Right hindlimb (tissue), 1 donor: ENCODE measurements at places on chromosomes 7 and 10.

DNA sequence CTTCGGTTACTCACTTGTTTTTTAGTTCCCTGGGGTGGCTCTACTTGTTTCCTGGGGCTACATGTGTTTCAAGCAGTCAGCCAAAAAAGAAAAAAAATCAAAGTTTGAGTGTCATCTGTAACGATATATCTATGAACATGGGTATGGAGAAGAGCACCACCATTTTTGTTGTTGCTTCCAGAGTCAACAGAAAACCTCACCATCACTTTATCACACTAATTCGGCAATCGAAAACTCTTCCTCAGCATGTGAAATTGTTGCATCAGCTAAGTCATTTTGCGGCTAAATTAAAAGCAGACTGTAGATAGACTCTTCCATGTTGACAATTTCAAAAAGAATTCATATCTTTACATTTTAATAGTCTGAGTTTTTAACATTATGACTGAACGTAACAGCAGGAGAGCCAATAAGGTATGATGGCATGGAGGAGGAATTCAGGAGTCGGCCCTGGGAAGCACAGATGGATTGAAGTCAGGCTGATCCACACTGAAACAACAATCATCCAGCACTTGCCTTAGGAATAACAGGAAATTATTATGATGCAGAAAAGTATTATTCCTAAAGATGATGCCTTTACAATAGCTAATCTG lies 455.7 kb upstream of the KLF6 start:
- no peak for DNase-seq

DNA sequence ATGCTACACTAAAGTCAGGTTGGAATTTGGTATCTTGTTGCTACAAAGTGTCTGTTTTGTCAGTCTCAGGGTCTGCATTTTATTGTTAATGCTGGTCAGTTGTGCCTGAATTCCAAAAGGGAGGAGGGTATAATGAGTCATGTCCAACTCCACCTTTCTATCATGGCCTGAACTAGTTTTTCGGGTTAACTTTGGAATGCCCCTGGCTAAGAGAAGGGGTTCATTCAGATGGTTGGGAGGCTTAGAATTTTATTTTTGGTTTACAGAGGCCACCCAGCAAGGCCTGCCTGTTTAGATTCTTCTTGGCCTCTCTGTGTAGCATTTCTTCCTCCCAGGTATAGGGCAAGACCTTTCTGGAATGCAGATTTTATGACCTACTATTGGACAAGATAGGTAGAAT lies 93.2 kb downstream of the SKIDA1 start:
- DNase-seq: no peak

GRCh38 chr7:131538071-131538812 lies 18.2 kb downstream of the PODXL start:
- DNase-seq: no peak

GRCh38 chr7:81198766-81199165 lies 279.9 kb upstream of the SEMA3C start:
- DNase-seq: no peak

DNA sequence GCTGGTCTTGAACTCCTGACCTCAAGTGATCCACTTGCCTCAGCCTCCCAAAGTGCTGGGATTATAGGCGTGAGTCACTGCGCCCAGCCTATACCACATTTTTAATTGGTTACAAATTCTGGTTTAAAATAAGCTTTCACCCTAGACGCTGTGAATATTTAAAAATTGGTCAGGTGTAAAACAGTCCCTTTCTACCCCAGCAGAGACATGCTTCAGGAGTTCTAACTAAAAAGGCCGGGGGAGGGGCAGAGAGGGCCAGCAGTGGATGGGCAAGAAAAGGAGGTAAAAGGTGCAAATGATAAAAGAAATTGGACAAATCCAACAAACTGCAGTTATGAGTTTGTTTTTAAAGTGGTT lies 70.0 kb downstream of the WAPL start:
- no peak for DNase-seq

DNA sequence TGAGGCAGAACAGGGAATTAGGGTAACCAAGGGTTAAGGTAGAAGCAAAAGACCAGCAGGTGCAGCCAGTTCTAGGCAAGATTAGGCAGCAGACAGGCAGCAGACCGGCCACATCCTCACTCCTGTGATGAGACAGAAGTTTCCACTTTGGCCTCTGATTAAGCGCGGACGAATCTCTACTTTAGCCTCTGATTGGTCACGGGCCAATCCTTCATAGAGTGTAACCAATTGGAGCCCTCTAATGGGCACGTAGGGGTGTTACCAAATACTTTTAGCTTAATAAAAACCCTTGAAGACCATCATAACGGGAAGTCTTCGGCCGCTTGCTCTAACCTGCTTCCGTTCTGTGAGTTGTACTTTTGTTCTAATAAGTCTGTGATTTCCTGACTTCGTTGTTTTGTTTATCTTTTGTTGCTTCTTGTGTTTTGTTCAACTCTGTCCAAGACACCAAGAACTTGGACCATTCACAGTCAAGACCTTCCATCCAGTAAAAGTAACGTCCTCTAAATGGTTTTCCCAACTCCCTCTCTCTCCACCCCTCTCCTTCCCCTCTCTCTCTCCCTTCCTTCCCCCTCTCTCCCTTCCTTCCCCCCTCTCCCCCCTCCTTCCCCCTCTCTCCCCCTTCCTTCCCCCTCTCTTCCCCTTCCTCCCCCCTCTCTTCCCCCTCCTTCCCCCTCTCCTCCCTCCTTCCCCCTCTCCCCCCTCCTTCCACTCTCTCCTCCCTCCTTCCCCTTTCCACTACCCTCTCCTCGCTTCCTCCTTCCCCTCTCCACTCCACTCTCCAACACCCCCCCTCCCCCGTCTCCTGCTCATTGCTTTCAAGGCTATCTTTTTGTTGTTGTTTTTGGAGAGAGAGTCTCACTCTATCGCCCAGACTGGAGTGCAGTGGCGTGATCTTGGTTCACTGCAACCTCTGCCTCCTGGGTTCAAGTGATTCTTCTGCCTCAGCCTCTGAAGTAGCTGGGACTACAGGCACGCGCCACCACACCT lies 13.2 kb upstream of the MALSU1 start:
- no peak for DNase-seq

DNA sequence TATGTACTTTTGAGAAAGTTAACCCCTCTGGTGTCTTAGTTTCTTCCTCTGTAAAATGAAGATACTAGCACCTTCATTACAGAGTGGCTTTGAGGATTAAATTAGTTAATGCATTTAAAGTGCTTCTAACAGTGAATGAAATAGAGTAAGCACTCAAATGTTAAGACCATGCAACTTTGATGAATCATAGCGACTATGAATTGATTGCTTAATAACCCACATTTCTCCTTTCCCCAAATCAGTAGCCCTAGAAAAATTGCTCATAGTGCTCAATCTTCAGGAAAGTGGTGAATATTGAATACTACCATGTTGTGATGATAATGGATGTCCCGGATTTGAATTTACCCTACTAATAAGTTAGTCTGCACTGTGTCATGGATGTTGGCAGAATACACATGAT lies 48.1 kb downstream of the CD36 start:
- DNase-seq: no peak

- no peak for DNase-seq
These were observed 128.5 kb upstream of the COL1A2 start for GRCh38 chr7:94266238-94266644.

- DNase-seq: peak; percentile 24
These were observed 804 bp downstream of the TMEM106B start for GRCh38 chr7:12211711-12212485.

GRCh38 chr10:130232166-130233034 lies 96.2 kb downstream of the GLRX3 start:
- no peak for DNase-seq

DNA sequence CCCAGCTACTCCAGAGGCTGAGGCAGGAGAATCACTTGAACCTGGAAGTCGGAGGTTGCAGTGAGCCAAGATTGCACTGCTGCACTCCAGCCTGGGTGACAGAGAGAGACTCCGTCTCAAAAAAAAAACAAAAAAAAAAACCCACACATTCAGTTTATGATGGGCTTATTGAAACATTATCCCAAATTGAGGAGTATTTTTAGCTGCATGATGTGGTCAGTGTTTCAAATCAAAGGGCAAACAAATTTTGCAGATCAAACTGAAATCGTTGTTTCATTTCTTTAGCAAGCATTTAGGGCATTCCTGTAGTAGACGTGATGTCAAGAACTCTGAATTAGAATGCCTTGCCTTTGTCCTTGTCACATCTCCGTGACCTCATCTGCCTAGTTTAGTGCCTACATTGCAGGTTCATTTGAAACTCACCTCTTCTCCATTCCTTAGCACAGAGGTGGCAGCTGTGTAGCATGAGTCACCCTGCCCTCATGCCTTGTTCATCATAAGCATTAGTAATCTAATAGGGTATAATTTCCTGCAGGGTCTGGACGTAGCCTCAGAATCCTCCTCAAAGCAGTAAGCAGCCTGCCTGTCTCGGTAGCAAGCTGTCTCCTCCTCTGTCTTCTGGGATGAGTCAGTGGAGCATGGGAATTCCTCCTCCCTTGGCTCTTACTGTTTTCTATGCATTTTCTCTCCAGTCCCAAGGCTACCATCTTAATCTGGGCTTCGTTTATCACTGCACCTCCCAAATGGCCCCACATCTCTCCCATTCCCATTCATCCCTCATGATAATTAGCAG lies 73.8 kb downstream of the CUL1 start:
- DNase-seq: no peak

DNA sequence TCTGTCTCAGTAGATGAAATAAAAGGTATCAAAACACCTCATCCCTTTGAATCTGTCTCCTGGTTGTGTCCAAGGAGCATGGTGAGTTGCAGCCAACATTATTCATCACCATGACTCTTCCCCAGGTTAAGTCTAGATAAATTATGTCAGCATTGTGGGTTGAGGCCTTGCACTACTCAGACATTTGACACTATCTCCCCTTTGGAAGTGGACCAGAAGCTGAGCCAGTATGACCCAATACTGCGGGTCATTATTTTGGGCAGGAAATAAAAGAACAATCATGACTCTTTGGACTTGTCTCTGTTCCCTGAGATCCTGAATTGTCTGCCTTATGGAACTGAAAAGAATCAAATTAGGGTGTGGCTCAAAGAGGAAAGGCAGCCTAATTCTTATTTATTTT lies 168.2 kb upstream of the FAM171A1 start:
- no peak for DNase-seq

GRCh38 chr7:159015454-159016410 lies 128.9 kb downstream of the VIPR2 start:
- DNase-seq: peak; percentile 45

- no peak for DNase-seq
These were observed 117.4 kb downstream of the TMEM178B start for GRCh38 chr7:141191277-141191676.

DNA sequence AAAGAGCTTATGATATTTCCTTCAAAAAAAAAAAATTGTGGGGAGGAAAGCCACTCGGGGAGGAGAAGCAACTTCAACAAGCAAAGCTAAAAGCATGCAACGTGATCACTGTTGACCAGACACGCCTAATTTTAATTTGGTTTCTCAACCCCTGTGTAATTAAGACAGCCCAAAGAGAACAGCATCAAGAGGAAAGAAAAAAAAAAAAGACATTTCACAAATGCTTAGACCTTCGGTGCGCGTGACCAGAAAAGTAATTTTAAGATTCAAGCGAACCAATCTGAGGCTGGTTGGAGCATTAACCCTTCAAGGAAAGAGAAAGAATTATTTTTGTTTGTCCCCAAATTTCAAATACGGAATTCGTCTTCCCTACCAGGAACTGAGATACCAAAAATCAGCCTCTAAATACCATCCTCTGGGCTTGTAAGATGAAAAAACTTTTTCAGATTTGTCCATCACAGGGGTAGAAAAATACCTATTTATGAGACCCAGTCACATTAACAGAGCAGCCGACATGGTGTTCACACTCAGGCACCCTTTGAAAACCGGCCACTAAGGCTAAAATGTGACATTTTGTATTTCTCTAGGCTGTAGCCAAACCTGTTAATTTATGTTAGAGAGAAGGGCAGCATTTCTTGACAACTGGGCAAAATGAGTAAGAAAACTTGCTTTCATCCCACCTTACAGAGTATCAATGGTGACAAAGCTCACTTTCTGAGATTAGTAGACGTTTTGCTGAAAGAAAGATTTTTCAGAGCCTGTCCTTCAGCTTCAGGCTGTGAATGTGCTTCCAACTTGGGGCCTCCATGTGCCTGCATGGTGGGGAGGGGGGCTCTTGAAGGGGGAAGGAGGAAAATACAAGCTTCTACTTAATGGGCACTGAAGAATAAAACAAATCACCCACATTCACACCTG lies 179.9 kb upstream of the KLF14 start:
- no peak for DNase-seq

DNA sequence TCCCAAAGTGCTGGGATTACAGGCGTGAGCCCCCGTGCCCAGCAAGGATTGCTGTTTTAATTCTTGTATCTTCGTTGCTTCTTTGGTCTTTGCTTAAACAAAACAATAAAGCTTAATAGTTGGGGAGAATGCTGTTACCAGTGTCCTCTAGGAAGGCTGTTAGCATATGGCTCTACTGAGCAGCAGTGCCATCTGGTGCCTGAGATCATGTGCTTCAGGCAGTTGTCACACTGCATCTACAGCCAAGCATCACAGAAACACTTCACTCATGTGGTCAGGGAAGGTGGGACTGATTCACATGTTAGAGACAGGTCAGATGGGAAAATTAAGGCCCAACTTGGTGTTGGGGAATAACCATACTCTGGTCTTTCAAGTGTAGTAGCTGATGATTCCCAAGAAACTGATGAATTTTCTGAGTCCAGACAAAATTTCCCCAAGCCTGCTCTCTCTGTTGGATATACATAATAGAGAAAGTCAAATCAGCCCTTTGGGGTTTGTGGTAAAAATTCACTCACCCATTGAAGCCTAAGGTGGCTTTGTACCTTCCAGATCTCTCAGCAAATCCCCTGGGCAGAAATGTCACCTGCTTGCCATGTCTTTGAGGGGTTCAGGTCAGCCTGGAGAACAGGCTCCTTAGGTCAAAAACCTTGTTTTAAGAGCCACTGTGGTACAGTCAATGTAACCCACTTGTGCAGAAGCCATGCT lies 28.4 kb downstream of the UBE2D4 start:
- DNase-seq: peak; percentile 49

GRCh38 chr10:28906934-28907333 lies 229.6 kb downstream of the BAMBI start:
- no peak for DNase-seq

DNA sequence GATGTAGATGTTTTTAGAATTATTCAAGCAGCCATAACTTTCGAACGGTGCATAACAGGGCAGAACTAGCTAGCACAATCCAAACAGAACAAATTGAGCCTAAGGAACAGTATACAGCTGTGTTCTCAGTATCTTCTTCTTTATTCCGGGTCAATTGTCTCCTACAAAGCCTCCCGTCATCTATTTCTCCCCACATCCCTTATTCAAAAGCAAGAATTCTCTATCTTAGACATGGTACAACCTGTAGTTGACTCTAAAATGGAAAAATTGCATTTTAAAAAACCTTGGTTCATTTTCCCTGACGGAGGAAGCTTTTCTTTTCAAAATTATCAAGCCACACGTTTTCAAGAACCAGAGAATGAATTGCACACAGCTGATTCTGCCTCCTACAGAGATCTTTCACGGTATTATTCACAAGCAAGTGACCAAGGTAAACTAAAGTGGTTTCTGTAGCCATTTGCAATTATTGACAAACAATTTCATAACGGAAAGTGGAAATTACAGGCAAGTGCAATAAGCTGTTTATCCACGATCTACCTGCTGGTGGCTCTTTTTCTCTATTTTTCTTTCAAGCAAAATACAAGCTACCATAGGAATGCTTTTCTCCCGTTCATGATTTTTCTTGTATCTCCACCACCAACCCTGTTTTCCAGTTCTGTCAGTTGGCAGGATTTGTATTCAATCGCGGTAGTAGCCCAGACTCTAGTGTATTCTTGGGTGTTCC lies 2.3 kb downstream of the GRM8 start:
- no peak for DNase-seq
